ENCODE measurements at places on chromosomes 4 and X.

GRCh38 chr4:5137927-5138326, 86.6 kb downstream of the STK32B start:
- no peak for DNase-seq

- DNase-seq: no peak
Measured at GRCh38 chrX:13397878-13398818, 78.3 kb upstream of the ATXN3L start.

GRCh38 chr4:56611501-56611900, 69.6 kb downstream of the HOPX start:
- DNase-seq: no peak

GRCh38 chr4:14046642-14047041, 419.1 kb upstream of the BOD1L1 start:
- no peak for DNase-seq

- DNase-seq: no peak
Measured at GRCh38 chrX:130109429-130110378, 593 bp downstream of the ELF4 start.

DNA sequence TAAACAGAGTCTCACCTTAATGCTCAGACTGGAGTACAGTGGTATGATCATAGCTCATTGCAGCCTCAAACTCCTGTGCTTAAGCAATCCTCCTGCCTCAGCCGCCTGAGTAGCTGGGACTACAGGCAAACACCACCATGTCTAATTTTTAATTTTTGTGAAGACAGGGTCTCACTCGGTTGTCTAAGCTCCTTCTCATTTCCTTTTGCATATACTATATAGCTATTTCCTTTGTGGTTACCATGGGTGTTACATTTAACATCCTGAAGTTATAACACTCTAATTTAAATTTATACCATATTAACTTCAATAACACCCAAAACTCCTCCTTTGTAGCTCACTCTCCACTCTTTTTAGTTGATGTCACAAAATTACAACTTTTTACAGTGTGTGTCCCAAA, 114.3 kb downstream of the DCK start:
- no peak for DNase-seq

DNA sequence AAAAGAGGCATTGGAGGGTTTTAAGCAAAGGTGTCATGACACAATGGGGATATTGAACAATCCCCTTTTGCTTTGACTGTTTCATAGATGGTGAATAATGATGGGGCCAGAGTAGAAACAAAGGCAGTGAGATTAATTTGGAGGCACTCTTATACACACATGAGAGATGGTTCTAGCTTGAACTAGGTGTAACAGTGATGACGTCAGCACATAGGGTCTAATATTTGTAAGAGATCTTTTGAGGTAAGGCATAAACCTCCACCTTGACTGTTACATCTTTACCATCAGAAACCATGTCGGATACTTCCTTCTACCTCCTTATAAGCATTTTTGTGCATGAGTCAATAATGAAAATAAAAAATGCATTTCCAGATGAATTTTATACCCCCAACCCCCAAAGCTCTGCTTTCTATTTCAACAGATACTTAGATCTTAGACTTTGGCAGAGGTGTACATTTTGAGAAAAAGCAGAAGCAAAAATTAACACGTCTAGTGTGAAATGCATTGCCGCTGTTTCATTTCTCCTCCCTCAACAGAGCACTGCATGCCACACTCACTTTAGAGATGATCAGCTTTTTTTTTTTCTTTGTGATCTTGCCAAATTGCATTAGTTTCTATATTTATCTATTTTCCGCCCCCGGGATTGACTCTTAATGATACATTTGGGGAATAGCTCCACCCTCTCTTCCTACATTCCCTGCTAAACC, 87.2 kb downstream of the HS3ST1 start:
- no peak for DNase-seq

DNA sequence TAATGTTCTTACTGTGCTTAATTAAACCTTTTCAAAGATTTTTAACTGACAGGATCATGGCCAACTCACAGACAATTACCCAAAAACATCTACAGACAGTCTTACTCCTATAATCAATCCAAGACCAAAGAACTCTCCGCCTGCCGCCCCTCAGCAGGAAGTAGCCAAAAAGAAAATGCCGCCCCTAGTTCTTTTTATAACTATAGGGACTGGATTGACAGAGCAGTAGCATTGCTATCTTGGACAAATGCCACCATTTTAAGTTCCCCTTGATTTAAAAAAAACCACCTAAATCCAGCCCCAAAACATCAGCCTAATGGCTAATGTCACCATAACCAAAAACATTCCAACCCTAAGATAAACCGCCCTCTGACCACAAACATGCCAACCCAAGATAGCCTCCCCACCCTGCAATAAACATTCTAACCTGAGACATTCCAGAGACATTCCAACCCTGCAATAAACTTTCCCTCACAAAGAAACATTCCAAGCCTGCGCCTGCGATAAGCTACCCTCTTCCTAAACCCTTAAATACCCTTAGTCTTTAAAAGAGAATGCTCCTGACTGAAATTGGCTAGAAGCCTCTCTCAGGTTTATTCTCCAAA, 77.0 kb downstream of the COQ2 start:
- DNase-seq: no peak

DNA sequence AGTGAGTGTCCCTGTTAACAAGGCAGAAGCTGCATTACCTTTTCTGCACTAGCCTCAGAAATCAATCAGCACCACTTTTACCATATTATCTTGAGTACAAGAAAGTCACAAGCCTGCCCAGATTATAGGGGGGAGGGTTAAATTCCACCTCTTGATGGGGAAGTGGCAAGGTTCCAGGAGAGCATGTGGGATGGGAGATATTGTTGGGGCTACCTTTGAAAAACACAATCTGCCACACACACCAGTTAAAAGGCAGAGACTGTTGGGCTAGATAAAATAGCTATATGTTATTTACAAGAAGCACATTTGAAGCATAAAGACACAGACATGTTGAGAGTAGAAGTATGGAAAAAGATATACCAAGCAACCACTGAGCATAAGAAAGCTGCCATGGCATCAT, 6.6 kb upstream of the AVPR2 start:
- DNase-seq: no peak

GRCh38 chrX:48475296-48475695, 703 bp upstream of the FTSJ1 start:
- DNase-seq: no peak

- no peak for DNase-seq
Measured at GRCh38 chrX:150507251-150507856, 61.1 kb upstream of the MTM1 start.

GRCh38 chr4:95446173-95446572, 102.6 kb downstream of the UNC5C start:
- DNase-seq: no peak

DNA sequence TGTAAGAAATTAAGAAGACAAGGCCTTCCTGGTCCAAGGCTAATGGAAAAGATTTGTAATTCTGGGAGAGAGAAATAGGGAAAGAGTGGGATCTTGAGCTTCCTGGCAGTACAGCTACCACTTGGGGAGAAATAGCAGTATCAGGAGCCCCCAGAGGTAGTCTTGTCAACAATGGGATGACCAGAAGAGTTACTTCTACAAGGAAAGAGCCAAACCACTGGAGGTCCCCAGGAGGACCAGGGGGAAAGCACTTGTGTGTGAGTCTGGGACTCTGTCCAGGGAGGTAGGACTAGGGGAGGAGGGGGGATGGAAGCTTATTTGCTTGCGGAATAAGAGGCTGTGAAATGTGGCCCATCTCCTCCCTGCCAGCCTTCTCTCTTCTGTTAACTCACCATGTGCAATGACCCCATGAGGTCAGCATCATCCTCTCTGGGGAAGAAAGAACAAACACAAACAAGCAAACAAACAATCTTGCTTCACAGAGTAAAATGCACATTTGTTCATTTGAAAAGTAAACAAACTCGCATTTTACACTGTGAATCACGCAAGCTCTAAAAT, 160.1 kb downstream of the STK32B start:
- no peak for DNase-seq

GRCh38 chr4:180823108-180823507, 1420.1 kb upstream of the TENM3 start:
- DNase-seq: no peak

Data from NCI-H187 treated with DMSO at 0.1 percent for 48 hours (cell line).